ENCODE measurements at places on chromosomes 7 and 10.

DNA sequence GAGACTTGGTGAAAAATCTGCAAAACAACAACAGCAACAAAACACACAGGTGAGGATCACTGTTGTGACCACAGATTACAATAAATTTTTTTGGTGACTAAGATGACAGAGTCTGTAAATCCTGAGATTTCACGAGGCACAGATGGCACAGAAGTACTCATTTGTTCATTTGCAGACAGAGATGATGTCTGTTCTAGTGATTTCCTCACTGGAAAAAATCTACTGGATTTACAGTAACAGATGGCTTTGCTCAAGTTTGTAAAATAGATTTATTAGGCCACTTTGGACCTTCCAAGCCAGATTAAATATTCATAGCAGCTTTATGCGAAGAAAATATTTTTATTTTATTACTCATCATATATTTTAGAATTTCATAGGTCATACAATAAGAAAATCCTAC lies 113.5 kb upstream of the IL6 start:
- no peak for DNase-seq

GRCh38 chr7:55177068-55177530 lies 158.3 kb downstream of the EGFR start:
- no peak for DNase-seq

DNA sequence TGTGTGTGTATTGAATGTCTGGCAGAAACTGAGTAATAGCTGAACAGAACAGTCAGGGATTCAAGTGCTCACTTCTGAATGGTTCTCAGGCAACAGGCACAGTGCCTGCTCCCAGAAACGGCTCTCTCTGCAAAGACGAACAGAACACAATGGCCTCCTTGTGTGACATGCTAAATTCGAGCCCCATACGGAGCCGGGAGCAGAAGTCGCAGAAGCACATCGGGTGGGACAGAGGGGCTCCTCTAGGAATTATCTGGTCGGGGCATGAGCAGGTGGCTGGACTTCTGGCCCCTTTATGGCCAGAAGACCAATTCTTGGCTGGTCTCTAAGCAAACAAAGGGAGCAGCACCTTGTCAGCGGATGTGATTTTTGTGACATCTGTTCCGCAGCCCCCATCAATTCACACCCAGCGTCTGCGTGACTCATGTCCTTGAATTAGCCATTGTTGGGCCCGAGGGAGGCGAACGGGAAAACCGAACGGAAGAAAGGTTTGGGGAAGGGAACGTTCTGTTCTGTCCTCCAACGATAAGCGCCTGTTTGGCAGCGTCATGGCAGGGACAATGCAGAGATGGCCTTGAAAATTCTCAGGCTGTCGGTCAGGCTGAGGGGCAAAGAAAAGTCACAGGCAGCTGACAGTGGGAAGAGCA lies 47.3 kb upstream of the NPTX2 start:
- DNase-seq = no peak

DNA sequence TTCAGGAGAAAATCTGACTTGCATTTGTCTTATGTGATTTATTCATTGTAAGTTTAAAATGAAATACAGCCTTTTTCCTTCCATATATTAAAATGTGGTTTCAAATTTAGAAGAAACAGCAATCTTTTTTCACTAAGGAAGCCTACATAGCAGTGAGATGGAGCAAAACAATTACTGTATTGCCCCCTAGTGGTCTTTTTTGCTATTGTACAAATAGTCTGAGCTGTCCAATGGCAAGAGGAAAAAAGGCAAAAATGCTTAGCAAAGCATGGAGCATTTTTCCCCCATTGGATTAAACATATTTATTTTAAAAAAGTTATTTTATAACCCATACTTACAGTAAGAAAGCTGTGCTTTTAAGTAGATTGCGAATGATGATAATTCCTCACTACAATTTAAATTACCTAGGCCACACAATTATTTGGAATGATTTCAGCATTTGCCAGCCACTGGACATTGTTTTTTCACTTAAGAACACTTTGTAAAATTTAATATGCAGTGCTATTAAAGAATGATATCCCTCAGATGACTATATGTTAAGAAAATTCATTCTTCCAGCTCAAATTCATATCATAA lies 119.5 kb downstream of the CPED1 start:
- DNase-seq = peak; percentile 44

DNA sequence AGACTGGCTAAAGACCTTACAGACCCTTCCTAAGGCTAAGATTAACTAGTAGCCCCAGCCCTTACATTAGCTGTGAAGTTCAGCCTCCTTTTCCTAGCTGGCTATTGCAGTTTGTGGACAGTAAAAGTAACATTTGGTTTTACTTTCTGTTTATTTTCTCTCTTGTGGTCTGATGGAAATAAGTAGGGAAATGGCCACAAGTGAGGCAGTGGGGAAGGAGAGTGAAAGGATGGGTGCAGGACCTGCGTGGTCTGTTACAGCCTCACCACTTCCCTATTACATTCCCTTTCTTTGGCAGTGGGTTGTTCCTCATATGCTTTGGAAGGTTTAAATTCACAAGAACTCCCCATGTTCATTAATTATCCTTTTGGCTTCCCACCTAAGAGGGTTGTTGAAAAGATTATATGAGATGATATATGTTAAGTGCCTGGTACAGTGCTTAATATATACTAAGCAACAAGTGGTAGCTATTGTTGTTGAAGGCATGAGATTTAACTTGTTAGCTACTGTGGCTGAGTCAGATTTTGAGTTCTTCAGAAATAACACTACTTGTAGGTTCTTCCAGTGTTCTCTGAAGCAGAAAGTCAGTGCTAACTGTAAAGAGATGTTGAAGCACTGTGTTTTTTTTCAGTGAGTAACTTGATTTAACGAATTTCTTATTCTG lies 181.7 kb downstream of the ST7 start:
- no peak for DNase-seq

GRCh38 chr10:12279281-12279680 lies 70.1 kb upstream of the CAMK1D start:
- DNase-seq = no peak

DNA sequence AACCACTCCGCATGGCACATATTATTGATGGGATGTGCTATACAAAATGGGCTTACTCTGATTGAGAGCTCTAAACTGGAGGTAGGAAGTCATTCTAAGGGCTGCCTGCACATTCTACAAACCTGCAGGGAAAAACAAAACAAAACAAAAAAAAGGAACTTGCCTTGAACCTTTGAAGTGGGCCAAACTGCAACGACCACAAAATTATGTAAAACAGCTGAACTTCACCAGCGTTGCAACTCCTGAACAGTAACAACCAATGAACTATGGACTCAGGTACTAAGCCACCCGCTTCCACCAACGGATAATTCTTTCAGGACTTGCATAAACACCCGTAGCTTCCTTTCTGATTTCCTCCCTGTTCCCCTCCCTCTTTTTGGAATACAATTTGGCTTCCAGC lies 80.4 kb downstream of the ZNF248 start:
- DNase-seq = no peak

DNA sequence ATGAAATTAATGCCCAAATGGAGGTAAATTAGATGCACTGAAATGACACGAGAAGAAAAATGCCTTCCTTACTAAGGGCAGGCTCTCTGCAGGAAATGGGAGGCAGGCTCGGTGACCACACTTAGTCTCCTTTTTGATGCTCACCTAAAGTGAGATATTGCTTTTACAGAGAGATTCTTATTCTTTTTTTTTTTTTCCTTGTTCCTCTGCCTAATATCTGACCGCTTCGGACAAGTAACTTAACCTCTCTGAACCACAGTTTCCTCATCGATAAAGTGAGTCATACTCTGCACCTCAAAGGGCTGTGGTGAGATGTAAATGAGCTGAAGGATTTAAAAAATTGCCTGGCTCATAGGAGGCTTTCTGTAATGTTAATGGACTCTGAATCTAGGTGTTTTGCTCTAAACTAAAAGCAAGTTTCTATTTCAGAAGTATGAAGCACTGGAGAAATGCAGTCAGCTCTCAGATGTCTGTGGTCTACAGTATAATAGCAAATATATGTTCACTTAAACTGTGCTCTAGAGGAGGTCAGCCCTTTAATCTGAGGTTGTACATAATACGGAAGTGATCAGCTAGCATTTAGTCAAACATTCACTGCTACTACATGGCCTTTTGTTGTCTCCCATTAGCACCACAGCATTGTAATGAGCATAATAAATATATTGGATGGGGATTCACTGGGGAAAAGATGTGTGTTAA lies 23.2 kb downstream of the NKX2-3 start:
- no peak for DNase-seq

- DNase-seq = no peak
Observed at GRCh38 chr10:17907641-17908040, 44.1 kb upstream of the SLC39A12 start.

GRCh38 chr7:100901921-100902332 lies 6.2 kb upstream of the ACHE start:
- no peak for DNase-seq

DNA sequence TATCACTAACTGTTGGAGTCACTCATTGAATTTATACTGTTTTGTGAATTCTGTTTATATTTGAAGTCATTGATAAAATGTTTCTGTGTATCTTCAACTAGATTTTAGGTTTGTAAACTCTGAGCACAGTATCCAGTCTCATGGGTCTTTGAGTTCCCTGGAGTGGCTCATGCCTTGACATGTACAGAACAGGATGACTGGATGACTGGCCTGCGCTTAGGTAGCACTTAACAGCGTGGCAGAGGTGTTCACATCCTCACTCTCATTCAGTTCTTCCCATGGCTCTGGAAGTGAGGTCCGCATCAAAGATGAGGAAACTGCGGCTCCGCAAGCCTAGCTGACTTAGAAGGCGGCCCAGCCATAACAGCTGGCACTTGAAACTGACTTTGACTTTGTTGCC lies 576.9 kb downstream of the SUGCT start:
- DNase-seq = no peak

DNA sequence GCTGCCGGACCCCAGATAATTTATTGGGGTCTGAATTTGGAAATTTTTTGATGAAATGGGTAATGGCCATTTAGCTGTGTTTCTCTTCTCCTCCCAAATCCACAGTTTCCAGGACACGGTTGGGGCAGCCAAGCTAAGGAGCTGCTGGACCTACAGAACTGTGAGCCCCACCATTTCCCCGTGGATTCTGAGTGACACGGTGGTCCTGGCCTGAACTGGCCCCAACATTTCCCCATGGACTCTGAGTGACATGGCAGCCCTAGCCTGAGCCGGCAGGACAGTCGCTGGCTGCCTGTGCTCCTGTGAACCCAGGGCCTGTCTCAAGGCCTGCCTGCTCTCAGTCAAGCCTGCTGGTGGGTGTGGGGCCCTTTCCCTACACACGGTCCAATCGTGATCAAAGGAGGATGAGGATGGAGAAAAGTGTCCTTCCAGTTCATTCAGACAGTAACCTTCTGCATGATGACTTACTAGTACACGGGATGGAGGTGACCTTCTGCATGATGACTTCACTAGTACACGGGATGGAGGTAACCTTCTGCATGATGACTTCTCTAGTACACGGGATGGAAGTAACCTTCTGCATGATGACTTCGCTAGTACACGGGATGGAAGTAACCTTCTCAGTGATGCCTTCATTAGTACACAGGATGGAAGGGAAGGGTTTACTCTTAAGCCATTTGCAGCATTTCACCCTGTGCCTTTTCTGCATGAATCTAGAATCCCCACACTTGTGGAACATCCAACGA lies 359.9 kb downstream of the GLRX3 start:
- DNase-seq = no peak

DNA sequence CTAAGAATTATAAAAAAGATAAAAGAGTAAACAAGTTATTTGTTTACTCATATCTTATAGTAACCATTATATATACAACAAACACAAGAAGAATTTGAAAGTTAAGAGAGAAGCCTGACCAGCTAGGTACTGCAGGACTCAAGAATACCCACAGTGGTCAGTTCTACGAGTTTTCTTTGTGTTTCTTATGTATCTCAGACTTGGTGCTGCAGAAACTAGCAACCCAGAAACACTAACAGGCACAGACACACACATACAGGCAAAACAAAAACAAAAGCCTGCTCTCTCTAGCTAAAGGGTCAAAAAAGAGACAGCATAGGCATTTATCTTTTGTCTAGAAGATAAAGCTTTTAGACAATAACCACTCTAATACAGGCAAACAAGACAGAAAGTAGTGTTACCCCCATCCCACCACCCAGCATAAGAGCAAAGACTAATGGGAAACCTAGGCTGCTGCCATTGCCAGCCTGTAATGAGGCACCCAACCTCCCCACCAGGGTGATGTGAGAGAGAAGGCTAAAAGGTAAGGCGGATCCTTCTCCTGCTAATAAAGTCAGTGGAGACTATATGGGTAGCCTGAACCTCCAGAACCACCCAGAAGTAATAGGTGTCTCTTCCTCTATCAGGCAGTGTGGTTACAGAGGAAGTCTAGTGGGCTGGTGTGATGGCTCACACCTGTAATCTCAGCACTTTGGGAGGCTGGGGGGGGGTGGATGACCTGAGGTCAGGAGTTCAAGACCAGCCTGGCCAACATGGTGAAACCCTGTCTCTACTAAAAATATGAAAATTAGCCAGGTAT lies 113.9 kb downstream of the DNAJC1 start:
- no peak for DNase-seq

DNA sequence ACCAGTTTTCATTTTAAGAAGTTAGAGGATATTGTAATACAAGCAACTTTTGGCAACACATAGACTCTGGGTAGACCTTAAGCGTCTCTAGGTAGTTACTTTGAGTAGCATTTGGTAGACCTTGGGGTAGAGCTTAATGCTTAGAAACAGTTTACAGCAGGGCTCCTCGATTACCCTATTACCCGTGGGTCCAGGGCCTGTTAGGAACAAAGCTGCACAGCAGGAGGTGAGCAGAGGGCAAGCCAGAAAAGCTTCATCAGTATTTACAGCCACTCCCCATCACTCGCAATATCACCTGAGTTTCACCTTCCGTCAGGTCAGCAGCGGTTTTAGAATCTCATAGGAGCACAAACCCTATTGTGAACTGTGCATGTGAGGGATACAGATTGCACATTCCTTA lies 173.5 kb downstream of the TSPAN12 start:
- DNase-seq = no peak

DNA sequence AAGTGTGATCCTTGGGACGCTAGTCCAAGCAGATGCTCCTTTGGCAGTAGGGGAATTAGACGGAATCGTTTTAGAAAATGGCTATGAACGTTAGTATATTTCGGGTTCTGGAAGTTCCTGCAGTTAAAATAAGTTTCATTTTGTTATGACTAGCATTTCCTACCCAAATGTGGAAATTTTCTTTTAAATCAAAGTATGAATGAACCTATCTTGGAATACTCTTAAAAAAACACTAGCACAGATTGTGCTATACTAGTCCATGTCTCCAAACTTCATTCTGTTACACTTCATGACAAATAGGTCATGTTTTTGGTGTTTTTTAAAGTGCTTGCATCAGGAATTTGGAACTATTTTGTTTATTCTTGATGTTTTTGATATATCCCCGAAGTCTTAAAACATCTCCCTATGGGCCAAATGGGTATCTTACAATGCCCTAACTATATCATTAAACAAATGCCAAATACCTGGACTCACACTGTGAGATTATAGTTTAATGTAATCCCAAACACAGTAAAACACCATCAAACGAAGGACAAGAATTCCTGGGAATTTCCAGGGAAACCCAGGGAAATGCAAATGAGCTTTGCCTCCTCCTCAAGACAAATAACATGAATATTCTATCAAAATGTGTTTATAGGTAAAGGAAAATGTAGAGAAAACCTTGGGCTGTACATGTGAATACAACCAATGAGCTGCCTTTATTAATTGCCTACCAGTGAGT lies 75.9 kb upstream of the PTPRZ1 start:
- DNase-seq = no peak

- no peak for DNase-seq
Observed at GRCh38 chr10:73774637-73775036, 7.2 kb upstream of the CHCHD1 start.
